ENCODE measurements at places on chromosomes 4 and X.

- DNase-seq = no peak
Observed at GRCh38 chrX:46561824-46562657, 11.5 kb upstream of the CHST7 start.

DNA sequence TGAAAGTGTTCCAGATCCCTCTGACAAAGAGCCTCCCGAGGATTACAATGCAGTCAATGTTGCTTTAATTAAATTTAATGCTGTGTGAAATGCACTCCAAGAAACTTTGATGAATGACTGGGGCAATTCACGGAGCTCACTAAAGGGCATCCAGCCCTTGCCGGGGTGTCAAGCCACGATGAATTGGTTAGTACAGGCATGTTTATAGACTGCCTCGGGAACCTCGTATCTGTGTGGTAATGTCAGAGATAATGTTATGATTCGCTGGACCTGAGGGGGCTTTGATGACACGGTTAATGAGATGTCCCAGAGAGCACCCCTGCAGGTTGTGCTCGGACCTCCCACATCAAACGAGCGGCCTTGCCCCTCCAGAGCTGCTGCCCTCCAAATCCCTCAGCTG lies 428.8 kb downstream of the NKX6-1 start:
- DNase-seq = no peak

- DNase-seq = no peak
Observed at GRCh38 chrX:39477031-39477761, 620.6 kb downstream of the BCOR start.

DNA sequence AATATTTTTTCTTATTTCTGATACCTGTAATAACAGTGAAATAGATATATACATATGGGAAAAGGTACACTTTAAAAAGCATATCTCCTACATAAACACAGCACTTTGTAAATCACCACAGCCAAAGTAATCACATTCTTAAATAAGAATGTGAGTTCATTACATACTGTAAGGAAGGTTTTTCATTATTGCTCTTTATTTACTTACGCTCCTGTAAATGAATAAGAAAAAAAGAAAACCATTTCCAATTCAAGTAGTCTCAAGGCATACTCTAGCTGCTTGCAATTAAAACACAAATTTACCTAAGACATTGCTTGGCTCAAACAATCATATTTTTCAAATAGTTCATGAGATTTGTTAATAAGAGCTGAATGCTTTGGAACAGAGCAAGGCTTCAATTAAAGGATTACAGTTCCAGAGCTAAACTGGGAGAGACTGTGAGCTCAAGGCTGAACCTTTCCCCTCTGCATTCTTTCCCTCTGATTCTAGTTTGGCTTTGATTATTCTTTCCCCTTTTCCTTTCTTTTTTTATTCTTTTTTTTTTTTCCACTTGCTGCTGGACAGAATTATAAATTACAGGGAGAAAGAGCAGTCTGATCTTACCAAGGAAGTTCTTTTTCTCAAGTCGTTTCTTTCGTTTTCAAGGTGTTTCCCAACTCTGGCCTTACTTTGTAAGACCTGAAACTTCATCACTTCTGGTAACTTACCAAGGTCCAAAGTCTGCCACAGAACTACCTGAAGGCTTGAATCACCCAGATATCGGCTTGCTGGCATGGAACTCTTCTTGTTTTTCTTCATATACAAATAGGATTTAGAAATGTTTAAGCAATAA lies 278.3 kb downstream of the INPP4B start:
- DNase-seq = no peak

DNA sequence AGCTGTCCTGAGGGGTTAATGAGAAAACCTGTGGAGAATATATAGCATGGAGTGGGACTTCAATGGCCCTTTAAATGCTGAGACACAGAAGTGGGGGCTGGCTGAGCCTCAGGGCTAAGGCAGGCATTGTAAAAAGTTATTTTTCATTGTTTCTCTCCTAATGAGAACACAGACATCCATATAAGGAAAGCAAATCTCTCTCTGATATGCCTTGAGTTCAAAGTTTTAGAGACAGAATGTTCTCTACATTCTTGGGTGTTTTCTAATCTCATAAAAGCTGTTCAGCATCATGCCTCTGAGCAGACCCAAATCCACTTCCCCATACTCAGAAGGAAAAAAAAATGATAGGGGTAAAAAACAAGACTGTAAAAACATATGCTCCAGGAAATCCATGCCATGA lies 16.8 kb upstream of the RAB40A start:
- no peak for DNase-seq

- no peak for DNase-seq
Observed at GRCh38 chr4:59380841-59381366, 1819.2 kb upstream of the ADGRL3 start.

DNA sequence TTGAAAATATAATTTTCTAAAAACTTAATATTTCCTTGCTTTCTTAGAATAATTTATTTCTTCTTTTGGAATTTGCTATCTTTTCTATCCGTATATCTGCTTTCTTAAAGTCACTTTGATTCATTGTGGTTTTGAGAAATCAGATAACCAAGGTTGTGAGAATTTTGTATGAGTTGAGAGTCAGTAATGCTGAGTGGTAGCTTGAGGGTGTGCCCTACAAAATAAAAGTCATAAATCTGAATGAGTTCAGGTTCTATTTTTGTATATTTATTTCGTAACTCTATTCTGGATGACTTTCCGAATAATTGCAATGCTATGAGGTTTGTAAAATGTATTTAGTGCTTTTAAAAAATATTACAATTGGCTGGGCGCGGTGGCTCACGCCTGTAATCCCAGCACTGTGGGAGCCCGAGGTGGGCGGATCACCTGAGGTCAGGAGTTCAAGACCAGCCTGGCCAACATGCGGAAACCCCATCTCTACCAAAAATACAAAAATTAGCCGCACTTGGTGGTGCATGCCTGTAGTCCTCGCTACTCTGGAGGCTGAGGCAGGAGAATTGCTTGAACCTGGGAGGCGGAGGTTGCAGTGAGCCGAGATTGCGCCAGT lies 8.9 kb downstream of the COPS4 start:
- DNase-seq = peak; percentile 80

GRCh38 chrX:66039944-66040343 lies at the start of gene VSIG4:
Gene VSIG4 (minus strand): TSS chrX:66040080. CDS start chrX:66039998, 82 bp downstream.
- DNase-seq = no peak

DNA sequence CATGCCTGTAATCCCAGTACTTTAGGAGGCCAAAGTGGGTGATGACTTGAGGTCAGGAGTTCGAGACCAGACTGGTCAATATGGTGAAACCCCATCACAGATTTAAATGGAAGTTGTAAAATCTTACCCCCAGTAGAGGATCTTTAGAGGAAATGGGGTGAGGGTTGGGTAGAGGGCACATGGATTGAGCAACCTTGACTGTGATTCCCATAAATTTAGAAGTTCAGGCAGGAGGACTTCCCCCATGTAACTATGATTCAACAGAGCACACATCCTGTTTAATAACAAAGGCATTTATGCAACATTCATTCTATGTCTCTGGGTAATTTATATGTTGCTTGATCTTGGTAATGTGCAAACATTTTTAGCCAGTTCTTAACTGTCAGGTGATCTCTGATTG lies 143.1 kb downstream of the RBM47 start:
- no peak for DNase-seq

- no peak for DNase-seq
Observed at GRCh38 chr4:3389233-3390215, 52.2 kb upstream of the HGFAC start.

GRCh38 chr4:186701273-186701672 lies 22.4 kb downstream of the FAT1 start:
- no peak for DNase-seq

DNA sequence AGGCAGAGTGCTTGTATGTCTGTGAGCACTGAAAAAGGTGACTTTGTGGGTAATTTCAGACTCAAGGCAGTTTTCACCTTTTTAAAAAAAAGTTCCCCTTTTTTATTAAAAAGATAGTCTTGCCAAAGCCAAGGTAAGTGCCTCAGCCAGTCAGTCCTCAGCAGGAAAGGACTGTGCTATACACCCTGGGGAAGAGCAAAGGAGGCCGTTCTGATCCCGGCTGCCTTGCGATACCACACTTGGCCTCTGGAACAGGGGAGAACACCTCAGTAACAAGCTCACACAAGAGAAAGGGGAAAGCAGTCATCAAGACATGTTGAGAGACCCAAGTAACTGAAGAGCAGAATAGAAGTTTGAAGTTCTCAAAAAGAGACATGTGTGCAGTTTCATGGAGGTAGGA lies 541.7 kb downstream of the BCOR start:
- no peak for DNase-seq

DNA sequence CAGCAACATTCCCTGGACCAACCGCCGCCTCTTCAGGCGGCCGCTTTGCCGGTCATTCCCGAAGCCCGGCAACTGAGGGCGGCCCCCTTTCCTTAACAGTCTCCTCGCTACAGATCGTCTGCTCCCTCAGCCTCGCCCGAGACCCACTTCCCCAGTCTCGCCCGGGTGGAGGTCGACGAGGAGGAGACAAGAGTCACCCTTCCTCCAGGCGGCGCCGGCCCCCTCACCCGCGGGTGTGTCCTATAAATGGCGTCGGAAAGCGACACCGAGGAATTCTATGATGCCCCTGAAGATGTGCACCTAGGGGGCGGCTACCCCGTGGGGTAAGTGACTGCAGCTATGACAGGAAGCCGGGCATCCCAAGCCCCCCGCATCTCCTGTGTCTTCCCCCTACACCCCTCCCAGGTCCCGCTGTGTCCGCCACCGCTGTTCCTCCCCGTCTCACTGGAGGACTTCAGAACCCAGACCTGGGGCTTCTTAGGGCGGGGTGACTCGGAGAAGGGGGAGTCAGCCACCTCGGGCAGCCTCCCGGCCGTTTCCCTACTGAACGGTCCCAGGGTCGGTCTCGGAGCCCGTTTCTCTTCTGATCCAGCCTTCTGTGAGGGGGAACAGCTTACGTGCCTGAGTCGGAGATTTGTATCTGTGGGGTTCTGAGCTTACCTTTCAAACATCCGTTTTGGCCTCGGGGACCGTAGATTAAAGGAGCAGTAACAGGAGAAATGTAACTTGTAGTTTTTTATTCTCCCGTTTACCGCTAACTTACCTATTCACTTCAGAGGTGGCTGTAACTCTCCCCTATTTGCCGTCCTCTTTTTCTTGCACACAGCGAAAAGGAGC lies 570 bp downstream of the WDR44 start:
- DNase-seq = no peak

GRCh38 chrX:40172401-40173142 lies 74.8 kb upstream of the BCOR start:
- no peak for DNase-seq

GRCh38 chr4:182832352-182833120 lies 84.7 kb downstream of the DCTD start:
- DNase-seq = no peak

DNA sequence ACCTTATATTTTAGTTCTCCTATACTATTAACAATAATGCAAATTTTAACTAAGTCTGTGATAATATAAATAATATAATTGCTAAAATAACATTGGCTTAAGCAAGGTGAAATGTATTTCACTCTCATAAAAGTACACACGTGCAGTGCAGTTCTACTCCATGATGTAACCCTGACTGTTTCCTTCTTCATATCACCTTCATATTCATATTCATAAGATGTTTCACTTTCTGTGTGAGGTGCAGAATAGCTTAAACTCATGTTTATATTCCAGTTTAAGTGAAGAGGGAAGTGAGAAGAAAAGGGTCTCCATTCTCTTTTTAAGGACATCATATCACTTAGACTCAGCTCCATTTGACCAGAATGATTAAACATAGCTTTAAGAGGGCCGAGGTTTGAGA lies 1810.0 kb upstream of the PCDH10 start:
- DNase-seq = no peak

Data from BJ (cell line).